Hematopoietic multipotent progenitor cell treated with erythropoietin and hydrocortisone succinate and interleukin-3 and kit ligand, for 15 days (in vitro differentiated cells): ENCODE measurements at places on chromosomes 5 and 9.

DNA sequence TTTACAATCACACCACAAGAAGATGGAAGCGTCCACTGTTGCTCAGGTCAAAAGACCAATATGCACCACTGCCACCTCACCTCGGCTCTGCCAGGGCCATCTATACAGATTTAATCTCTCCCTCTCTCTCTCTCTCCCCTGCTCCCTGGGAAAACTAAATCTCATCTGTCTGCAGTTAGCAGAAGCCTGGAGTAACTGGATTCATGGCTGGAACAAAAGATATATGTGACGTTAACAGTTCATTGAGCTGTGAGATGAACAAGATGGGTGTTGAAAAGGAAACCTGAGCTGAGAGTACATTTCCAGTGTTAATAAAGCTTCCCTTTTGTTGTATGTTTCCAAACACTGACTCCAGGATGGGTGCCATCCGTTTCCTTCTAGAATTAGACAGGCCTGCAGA is 369.7 kb downstream of the CDK5RAP2 start:
- DNase-seq: no peak

DNA sequence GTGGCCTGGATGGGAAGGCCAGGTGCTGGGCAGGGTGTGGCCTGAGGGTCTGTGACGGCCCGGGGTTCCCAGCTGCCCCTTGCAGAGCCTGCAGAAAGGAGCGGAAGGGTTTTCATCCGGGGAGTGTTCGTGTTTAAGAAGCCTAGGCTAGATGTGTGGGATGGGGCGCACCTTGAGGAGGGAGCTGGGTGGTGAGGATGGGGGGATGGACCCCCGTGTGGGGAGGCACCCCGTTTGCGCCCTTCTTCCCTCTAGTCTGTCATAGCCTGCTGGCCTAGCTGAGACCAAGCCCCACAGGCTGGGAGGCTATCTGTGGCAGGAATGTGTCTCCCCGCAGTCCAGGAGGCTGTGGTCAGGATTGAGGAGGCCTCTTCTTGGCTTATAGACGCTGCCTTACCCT is 11.9 kb downstream of the RNU6ATAC start:
- no peak for DNase-seq

DNA sequence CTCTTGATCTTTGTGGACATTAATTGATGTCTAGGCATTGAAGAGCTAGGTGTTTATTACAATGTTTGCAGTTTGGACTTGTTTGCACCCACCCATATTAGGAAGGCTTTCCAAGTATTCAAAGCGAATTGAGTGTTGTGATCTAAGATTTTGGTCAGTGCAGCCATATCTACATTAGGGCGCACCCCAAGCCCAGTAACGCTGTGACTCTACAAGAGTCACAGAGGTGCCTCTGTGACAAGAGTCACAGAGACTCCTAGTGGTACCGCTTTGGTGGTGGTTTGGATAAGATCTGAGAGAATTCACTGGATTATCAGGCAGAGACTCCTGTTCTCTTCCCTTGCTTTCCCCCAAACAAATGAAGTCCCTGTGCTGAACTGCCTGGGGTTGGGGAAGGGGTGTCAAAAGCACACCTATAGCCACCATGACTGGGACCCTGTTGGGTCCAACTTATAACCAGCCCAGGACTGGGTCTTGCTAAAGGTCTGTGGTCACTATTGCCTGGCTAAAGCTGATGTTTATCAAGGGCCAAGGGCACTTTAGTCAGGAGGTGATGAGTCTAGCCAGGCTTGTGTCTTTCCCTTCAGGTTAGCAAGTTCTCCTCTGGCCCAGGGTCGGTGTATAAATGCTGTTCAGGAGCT is 114.1 kb upstream of the RIOK2 start:
- DNase-seq: no peak

GRCh38 chr9:95189251-95190098 is 128.0 kb downstream of the FANCC start:
- no peak for DNase-seq

DNA sequence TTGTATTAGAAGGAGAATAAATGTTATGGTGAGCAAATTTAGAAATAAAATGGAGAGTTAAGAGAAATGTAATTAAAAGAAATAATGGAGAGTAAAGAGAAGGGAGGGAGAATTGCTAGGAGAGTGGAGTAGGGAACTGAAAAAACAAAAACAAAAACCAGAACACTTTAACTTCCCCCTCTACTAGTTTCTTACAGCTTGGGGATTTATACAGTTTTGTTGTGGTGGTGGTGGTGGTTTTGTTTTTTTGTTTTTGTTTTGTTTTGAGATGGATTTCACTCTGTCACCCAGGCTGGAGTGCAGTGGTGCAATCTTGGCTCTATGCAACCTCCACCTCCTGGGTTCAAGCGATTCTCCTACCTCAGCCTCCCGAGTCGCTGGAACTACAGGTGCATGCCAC is 322.4 kb downstream of the TMEM167A start:
- no peak for DNase-seq

GRCh38 chr5:66891184-66891925 is 295.2 kb downstream of the MAST4 start:
- DNase-seq: no peak
